ENCODE measurements at places on chromosomes 13 and 19.

- DNase-seq: peak; percentile 53
These were observed 776.9 kb downstream of the GPC5 start for GRCh38 chr13:92175330-92175729.

DNA sequence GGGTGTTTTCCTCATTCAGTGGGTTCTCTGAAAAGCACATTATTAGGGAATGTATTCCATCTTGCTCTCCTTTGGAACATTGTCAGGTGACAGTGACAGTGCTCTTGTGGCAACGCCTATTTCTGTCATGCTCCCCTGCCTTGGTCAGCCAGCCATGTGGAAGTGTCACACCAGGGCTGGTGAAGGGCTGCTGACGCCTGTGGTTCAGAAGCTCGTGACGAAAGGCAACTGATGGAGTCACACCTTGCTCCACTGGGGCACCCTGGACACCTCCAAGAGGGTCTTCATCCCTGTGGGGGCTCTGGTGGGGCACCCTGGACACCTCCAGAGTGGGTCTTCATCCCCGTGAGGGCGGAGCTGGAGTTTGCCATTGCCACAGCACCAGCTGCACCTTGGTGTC, 68.9 kb upstream of the GPR183 start:
- DNase-seq: peak; percentile 83

DNA sequence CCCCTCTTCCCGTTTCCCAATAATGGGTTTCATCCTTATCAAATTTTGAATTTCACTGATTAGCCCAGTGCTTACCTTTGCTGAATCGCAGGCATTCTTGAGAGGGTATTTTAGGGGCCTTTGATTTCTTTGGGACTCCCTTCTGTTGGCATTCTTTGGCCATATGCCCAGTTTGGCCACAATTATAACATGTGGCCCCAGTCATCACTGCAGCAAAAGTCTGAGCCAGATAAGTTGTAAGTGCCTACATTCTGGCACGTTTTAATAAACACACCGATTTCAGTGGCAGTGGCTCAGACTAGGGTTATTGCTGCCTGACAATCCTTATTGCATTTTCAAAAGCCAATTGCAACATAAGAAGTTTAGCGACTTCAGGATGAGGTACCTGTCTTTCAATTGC, 41.4 kb downstream of the ZNF726 start:
- no peak for DNase-seq

- no peak for DNase-seq
These were observed 193.2 kb upstream of the RFC3 start for GRCh38 chr13:33624740-33625139.

GRCh38 chr13:95128045-95128643, 173.1 kb downstream of the ABCC4 start:
- no peak for DNase-seq

DNA sequence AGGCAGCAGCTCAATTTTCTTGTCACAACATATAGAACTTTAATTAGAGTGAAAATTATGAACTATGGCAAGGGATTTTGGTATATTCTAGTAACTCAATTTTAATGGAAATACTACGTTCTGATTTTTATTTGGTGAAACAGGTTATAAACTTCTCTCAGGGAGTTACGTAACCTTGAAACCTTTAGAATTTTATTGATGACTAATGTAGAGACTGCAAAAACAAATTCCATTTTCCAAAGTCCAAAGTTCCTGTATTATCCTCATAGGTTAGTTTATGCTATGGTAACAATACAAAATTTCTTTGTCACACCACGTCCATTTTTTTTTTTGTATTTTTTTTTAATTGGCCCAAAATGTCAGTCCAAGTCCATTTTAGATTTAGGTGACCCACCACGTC, 185.7 kb downstream of the KLF5 start:
- DNase-seq: no peak

- DNase-seq: no peak
These were observed 164.6 kb downstream of the KLF5 start for GRCh38 chr13:73223372-73223781.
